ENCODE measurements at places on chromosomes 3 and 15.

DNA sequence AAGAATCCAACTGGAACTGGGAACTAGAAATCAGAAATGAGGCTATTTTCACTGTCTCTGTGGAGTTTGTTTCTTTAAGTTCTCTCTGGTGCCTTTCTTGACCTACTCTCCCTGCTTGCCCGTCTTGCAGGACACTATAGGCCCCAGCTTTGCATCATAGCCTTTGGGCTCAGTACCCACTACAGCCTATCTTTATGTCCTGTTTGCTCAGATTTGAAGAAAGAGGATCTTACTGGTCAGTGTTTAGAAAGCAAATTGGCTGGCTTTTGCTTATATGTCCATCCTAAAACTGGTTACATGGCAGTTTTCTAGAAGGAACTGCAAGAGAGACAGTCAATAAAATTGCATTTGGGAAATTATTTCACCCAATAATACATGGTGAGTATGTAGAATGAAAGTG lies 231.8 kb upstream of the TBL1XR1 start:
- no peak for DNase-seq

DNA sequence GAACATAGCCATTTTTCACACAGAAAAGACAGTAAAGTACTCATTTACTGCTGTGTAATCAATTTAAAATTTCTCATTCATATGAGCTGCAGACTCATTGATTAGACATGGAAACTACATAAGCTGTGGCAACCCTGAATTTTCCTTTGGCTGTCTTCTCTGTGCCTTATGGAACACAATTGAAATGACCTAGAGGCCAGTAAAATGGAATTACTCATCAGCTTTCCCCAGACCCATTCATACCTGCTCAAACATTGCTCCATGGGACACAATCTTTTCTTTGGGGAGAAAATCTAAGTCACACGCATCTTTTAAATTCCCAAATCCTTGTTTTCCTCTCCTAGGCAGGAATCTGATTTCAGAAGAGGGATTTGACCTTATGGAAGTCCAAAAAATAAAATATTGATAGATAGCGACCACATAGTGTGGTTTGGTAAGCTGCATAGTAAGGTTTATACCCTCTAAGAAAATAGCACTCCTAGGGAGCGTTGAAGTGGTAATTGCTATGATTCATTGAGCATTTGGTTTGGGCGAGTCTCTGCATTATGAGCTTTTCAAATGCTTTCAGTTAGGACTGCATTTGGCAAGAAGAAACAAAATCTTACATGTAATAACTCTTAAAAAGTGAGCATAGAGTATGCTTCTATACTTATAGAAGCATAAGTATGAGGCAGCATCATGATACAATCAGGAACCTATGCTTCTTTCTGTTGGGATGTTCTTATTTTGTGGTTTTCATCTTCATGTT lies 243.4 kb upstream of the GADL1 start:
- no peak for DNase-seq

GRCh38 chr15:68991723-68992122 lies 22.8 kb upstream of the NOX5 start:
- no peak for DNase-seq

- no peak for DNase-seq
Observed at GRCh38 chr3:32493437-32494414, 8.9 kb downstream of the CMTM6 start.

DNA sequence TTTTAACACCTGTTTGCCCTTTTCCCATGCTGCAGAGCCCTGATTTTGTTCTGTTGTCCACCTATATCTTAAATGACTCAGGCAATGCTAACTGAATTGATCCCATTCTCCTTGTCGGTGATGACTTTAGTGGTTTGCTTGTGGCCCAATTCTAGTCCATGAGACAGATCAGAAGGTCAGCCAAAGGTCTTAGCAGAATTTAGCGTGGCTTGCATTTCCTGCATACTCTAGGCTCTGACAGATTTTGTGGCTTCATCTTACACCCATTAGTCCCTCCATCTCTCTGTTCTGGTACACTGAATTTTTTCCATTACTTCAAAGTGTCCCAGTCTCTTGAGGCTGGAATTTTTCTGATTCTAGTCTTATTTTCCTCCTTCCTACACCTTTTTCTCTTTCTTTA lies 161.9 kb downstream of the STAC start:
- DNase-seq: no peak

DNA sequence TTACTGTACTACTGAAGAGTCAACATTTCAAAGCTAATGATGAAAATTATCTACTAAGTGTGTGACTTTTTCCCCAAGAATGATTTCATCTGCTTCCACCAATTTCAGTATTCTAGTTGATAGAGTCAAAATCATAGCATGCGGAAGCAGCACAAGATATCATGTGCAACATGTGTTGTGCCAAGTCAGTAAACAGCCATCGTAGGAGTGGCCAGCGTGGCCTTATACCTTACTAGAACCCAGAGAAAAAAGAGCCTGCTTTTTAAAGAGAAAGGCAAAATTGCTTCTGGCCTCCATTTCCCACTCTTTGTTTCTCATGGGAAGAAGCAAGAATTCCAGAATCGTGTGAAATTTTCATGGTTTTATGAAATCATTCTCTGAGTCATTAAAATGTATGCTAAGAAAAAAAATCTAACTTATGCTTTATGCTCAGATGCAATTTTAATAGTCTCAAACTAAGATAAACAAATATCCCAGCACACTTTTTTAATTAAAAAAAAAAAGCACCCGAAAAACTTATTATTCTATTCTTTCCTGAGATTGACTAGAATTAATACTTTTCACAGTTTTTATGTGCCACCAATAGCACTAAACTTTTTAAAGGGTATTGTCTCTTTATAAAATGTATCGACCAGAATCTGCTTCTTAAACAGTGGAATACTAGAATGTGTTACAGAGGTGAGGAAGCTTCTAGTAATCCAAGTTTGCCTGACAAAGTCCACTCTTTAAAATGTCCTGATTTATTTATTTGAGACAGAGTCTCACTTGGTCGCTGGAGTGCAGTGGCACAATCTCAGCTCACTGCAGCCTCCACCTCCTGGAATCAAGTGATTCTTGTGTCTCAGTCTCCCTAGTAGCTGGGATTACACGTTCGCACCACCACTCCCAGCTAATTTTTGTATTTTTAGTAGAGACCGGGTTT lies 87.3 kb downstream of the MBNL1 start:
- no peak for DNase-seq

DNA sequence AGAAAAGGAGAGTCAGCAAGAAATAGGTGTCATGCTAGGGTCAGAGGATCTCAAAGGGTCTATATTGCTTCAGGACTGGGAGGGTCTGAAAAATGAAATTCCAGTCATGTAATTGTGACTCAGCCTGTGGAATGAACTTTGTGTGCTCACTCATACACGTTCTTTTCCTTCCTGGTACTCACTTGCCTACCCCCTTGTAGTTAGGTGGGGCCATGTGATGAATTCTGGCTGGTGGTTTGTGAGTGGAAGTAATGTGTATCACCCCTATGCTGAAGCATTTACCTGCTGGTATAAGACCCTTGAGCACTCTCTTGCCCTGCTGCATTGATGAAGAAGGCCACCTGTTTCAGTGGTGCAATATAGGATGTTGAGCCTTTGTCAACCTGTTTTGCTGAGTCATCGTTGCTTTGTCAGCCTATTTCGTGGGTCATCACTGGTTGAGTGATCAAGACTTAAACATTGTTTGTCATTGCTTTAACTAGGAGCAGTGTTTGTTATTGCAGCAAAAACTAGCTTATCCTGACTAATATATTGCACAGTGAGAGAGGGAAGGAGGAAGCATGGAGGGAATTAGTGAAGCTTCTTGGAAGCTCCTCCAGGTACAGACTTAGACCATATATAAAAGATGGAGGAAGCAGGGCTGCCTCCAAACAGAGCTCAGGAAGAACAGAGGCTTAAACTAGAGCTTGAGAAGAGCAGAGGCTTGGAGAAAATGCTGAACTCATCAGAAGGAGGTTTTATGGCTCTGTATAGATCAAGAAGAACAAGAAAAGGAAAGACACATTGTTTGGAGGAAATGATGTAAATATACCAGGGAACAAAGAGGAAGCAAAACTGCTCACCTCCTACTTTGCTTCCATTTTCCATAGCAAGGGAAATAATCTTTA lies 28.9 kb downstream of the TLNRD1 start:
- no peak for DNase-seq

GRCh38 chr3:64187065-64187959 lies 38.0 kb downstream of the PRICKLE2 start:
- peak; percentile 94 for DNase-seq

DNA sequence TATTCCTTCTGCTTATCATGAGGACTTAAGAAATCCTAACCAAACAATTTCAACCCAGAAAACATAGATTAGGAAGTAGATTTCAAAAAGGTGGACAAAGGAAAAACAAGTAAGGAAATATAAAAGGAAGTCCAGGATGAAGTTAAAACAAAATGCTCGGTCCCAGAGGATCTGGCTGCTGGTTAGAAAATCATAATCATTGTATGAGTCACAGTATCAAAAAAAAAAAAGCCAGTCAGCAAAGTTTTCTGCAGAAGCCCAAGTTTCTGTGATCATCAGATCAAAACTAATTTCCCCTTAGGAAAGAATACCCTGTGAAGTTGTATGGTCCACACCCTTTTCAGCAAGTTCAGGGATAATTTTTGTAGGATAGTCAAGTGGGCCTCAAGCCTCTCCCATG lies 43.0 kb upstream of the LRTM1 start:
- no peak for DNase-seq

DNA sequence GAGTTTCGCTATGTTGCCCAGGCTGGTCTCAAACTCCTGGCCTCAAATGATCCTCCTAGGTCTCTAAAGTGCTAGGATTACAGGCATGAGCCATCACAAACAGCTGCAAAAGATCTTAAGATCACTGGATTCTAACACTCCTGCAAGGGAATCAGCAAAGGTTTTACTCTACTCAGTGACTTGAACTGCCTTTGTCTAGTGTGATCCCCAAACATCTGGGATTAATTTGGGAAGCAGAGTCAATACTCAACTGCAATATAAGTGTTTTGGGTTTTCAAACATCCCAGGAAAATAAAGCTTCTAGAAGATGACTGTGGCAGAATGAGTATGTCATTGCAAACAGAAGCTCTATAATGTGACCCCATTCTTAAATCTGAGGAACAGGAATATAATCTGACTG lies 7.2 kb downstream of the SPG21 start:
- no peak for DNase-seq

- DNase-seq: no peak
Observed at GRCh38 chr15:70503798-70504298, 259.5 kb downstream of the UACA start.

- DNase-seq: no peak
Observed at GRCh38 chr3:74370342-74370741, 244.1 kb downstream of the CNTN3 start.

GRCh38 chr3:103977417-103977816 lies 1389.3 kb upstream of the ALCAM start:
- DNase-seq: no peak

- DNase-seq: no peak
Observed at GRCh38 chr3:196320137-196320536, 2.1 kb upstream of the DYNLT2B start.

DNA sequence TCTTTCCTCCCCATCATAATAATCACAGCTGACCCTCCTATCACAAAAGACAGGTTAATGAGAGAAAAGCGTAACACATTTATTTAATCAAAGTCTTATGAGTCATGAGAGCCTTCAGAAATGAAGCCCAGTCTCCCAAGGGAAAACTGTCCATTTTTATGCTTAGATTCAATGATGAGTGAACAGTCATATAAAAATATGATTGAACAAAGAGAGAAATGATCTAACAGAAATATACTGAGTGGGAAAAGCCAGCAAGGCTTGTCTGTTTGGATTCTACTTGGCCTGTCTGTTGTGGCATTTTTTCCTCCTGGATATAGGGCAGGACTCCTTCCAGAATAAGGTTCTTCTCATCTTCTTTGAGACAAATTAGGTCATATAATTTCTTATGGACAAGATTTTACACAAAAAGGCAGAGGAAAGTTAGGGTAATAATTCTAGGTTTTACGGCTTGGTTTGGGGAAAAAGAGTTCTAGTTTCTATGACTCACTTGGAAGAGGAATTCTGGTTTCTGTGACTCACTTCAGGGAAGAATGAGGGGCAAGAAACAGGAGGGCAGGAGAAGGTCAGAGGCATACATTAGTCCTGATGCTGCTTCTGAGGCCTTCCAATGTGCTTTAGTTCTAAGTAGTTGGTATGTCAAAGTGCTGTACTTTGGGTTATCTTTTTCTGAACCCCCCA lies 534.2 kb downstream of the ZIC1 start:
- peak; percentile 82 for DNase-seq

- peak; percentile 52 for DNase-seq
Observed at GRCh38 chr3:133282236-133282635, 117.6 kb upstream of the BFSP2 start.

GRCh38 chr3:146625186-146625775 lies 20.1 kb upstream of the PLSCR5 start:
- DNase-seq: no peak

- DNase-seq: no peak
Observed at GRCh38 chr15:86608461-86609205, 529.0 kb downstream of the AGBL1 start.

GRCh38 chr3:169384573-169384972 lies 278.9 kb downstream of the MECOM start:
- DNase-seq: no peak

DNA sequence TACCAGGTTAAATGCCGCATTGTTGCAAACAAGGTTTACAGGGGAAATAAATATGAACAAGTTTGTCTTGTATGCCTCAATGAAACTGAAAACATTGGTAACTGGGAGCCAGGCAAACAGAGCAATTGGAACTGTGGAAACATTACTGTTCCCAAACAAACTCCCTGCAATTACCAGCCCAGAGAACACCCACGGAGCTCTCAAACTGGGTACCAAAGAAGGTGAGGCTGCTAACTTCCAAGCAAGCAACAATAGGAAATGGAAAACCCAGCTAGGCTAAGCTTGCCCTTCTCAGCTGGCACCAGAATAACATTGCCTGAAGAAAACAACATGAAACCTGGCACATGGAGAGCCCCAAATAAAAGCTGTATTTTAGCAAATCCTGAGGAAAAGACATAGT lies 218.9 kb upstream of the THRB start:
- DNase-seq: no peak

DNA sequence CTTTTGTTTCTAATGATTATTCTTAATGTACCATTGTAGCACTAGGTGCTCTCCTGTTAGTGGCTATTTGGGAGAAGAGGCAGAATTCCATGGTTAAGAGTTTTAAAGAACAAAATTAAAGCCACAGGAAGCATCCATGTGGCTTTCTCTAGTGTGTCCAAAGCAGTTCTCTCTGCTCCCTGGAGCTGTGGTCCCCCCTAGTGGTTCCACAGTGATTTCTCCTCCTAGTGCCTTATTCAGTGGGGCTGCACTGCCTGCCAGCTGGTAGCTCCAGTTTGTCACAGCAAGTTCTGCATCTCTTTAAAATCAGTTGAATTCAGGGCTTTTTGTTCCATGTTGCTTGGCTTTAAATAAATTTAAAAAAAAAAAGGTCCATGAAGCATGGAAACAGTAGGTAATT lies 39.6 kb upstream of the FAM98B start:
- DNase-seq: peak; percentile 12
